ENCODE measurements at places on chromosomes 2 and 18.

DNA sequence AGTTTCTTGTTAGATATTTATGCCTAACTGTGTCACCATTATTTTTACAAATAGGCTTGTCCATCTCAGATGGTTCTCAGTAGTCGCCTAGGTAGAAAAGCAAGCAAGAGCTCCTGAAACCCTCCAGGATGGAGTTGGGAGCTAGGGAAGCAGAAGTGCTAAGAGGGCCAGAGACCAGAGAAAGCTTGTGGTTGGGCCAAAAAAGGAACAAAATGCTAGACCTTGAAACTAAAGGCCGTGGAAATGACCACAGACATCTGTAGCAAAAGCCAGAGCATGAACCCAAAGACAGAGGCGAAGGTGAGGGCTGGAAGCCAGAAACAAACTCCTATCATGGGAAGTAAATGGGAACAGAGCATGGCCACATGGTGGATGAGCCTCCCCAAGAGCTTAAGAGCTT lies 29.9 kb upstream of the RMDN2 start:
- DNase-seq = no peak

DNA sequence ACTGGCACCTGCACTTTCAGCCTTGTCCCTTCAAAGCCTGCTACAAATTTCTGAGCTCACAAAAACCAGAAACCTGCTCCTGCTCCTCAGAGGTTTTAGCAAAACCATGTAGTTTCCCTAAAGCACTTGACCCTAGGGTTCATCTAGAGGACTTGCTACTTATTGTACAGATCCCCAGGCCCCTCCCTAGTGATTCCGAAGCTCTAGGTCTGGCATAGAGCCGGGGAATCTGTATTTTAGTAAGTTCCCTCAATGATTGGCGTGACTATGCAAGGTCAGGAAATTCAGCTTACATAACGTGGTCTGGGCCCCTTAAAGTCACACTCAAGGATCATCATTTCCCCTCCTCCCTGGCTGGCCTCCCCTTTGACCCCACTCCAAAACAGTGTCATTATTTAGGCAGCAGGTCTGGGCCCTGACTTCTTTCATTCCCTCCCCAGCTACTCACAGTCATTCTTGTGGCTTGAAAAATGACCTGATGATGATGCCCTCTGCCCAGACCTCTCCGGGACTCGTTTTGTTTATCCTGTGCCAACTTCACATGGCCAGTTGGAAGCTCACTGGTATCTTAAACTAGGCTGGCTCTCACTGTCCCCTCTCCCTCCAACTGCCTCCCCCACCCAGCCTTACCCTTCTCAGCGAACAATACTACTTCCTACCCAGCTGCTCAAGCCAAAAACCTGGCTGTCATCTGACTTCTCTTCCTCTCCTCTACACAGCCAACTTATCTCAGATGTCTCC lies 36.0 kb downstream of the WDFY1 start:
- DNase-seq = no peak

- DNase-seq = peak; percentile 83
These were observed 56.5 kb upstream of the COL5A2 start for GRCh38 chr2:189236066-189236465.

- DNase-seq = no peak
These were observed 5.8 kb downstream of the WNT6 start for GRCh38 chr2:218865396-218865795.

- DNase-seq = no peak
These were observed 136.8 kb upstream of the ID2 start for GRCh38 chr2:8544786-8545694.

DNA sequence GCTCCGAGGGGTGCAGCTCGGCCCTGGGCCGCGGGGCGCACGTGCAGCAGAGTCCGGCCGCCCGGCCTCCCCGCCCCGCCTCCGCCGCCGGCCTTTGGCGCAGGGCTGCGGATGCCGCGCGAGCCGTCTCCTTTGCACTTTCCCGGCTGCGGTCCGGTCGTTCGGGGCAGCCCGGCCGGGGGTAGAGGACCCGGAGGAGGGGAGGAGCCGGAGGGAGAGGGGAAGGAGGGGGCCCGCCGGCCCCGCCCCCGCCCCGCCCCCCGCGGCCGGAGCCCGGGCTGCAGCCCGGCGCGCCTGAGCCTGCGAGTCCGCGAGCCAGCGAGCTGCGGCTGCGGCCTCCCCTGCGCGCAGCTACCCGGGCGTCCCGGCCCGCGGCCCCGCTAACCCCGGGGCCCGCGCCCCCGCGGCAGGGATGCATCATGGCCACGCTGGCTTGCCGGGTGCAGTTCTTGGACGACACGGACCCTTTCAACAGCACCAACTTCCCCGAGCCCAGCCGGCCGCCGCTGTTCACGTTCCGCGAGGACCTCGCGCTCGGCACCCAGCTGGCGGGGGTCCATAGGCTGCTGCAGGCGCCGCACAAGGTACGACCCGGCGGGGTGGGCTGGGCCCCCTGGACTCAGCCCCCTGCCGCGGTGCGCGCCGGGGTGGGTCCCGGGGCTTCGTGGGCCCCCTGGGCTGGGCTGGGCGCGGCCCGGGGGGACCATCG lies at the start of gene FHOD3:
TSS of gene FHOD3 (plus strand) at position 297 of the 709 bp plus-strand sequence. CDS start at position 420, 123 bp downstream.
- DNase-seq = no peak

- no peak for DNase-seq
These were observed 173.8 kb upstream of the SALL3 start for GRCh38 chr18:78805840-78806239.

- peak; percentile 26 for DNase-seq
These were observed 704 bp upstream of the ODC1 start for GRCh38 chr2:10448576-10449485.

GRCh38 chr18:23998820-23999219 lies 15.7 kb upstream of the TTC39C start:
- peak; percentile 93 for DNase-seq

GRCh38 chr18:24840051-24840450 lies 379.6 kb downstream of the HRH4 start:
- DNase-seq = no peak

DNA sequence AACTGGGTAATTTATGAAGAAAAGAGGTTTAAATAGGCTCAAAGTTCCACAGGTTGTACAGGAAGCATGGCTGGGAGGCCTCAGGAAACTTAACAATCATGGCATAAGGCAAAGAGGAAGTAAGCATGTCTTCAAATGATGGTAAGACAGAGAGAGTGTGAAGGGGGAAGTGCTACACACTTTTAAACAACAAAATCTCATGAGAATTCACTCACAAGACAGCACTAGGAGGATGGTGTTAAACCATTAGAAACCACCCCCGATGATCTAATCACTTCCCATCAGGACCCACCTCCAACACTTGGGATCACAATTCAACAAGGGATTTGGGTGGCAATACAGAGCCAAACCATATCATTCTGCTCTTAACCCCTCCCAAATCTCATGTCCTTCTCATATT lies 34.9 kb downstream of the CFAP210 start:
- no peak for DNase-seq

GRCh38 chr2:183349091-183349490 lies 224.8 kb downstream of the NUP35 start:
- DNase-seq = no peak

DNA sequence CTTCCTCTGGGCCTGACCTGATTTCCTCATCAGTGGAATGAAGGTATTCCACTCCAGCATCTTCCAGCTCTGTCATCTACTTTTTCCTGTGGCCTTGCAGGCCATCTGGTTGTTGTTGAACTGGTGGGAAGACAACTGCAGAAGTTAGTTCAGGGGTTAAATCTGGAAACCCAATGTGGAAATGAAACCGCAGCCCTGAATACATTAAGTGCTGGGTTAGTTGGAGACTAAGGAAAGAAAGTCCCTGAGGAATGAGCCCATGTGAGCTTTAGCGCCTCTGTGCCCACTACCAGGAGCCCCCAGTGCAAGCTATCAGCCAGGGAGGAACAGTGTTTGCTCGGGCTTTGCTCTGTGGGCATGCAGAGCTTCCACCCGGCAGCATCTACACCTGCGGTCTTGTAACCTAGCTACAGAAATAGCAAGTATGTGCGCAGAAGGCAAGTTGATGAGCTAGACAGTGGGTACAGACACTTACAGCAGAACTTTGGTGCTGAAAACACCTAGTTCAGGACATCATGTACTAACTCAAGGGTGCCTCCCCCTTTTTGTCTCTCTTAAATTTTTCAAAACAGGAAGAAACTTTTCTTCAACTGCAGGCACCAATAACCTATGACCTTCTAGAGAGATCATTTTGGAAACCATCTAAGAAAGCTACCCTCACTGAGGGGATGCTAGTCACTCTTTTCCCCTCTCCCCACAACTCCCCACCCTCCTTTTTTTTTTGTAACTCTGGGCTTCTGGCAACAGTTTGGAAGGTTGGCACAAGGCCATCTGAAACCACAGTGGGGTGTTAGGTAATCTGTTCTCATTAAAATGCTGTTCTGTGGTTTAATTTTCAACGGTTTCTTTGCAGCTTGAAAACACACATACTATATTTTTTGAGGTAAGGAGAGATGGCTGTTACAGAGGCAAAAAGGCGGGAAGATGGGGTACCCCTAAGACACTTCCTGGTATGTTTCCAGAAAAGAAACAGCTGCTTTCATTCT lies 18.3 kb upstream of the CXCR4 start:
- DNase-seq = no peak

DNA sequence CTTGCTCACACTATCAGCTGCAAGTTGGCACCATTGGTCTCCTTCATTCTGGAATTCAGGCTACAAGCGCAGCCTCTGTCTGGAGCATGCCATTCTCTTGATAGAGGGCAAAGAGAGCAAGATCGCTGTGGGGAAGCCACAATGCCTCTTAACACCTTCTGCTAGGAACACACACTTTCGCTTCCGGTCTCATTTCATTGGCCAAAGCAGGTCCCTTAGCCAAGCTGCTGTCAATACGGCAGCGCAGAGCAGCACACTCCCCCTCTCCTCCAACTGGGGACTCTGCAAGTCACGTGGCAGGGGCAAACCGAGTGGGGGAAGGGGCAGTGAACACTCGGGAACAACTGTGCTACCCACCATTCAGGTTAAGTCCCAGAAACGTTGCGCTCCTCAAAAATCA lies 98.1 kb downstream of the MMADHC start:
- no peak for DNase-seq

DNA sequence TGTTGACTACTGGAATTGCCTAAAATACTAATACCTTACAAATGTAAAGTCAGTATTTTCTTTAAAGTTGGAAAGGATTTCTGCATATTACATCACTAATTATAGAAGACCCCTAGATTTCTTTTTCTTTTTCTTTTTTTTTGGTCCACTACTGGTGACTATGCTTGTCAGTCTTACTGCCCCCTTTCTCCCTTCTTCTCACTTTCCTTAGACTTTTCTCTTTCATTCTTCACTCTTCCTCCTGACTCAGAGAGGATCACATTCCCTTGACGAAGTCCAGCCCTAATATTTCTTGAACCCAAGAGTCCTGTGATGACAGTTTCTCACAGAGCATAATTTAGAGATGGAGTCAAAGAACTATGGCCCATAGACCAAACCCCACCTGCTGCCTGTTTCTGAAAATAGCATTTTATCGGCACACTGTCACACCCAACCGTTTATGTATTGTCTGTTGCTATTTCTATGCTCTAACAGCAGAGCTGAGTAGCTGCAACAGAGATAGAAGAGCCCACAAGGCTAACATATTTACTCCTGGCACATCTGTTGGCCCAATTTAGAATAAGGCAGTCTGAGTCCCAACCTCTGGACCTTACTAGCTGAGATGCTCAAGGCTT lies 40.6 kb upstream of the RIOK3 start:
- no peak for DNase-seq

- DNase-seq = no peak
These were observed 568.3 kb downstream of the LRRTM4 start for GRCh38 chr2:76953733-76954347.

- no peak for DNase-seq
These were observed 138.7 kb upstream of the CCDC150 start for GRCh38 chr2:196500686-196501431.

GRCh38 chr2:210635257-210635656 lies 78.9 kb downstream of the CPS1 start:
- DNase-seq = no peak

DNA sequence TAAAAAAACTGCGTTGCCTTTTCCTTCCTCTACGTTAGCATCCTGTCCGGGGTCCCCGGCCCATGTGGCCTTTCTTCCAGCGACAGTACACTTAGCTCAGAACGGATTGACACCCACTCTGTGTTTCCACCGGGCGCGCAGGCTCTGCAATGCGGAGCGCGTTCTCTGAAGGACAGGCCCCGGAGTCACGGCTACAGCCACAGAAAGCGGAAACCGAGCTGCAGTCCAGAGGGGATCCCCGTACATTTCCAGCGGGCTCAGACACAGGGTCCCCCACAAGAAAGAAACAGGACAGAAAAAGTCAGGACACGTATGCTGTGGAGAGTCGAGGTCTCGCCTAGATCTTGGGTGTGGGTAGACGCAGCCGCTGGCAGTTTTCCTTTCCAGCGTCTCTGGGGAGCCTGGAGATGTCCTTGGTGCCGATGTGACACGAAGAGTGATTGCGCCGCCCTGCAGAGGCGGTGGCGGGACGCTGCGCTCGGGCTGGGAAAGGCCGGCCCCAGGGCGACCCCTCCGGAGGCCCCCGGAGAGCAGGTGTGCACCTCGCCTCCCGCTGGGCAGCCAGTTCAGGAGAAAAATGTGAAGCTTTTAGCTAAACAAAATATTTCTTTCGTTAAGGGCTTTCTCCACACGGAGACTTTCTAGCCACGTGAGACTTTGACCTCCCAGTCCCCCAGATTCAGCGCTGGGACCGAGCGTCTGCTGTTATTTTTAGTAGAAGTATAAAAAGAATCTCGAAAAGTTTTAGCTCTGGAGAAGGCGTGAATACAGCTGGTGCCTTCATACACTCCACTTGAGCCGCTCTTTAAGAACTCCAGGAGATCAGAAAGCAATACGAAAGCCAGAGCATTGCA lies 1.3 kb upstream of the ACKR3 start:
- DNase-seq = no peak

GRCh38 chr2:95700519-95700918 lies 108.7 kb downstream of the TRIM43 start:
- no peak for DNase-seq

- no peak for DNase-seq
These were observed 20.9 kb downstream of the FBXO36 start for GRCh38 chr2:229943171-229943570.

DNA sequence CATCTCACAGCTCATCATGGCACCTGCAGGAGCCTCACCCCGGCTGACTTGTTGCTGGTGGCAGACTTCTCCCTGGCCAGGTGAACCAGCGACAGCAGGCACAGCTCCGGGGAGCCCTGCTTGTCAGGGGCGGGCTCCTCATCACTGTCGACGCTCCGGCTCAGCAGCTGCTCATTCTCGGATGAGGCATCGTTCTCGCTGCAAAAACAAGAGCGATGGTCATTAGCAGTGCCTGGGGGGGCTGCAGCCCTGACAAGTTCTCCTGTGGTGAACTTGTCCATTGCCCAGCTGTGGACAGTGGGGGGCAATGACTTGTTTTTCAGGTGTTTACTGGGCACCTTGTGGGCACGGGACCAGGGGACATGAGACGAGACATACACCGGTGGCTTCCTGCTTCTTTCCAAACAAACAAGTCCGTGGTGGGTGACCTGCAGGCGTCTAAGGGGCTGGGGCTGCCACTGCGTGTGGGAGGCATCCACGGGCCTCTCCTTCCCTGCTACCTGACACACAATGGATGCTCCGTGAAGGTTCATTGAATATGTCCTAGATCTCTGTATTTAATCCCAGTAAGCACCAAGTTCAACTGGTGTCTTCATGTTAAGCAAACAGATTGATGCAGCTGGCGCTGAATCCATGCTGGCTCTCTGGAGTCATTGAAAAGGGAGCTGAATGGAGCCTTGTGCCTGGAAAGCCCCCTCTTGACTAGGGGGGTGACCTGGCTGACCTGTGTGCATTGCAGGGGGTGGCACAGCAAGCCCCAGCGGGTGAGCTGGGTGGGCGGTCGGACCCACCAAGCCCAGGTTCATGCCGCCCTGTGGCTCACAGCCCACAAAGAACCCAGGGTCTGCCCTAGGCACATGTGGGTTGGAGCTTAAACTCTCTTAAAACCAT lies 81.0 kb downstream of the EDAR start:
- no peak for DNase-seq

GRCh38 chr2:127594116-127594591 lies 51.8 kb upstream of the GPR17 start:
- no peak for DNase-seq

Data from epithelial cell of prostate (primary cell).